ENCODE measurements at places on chromosomes 1 and 21.

DNA sequence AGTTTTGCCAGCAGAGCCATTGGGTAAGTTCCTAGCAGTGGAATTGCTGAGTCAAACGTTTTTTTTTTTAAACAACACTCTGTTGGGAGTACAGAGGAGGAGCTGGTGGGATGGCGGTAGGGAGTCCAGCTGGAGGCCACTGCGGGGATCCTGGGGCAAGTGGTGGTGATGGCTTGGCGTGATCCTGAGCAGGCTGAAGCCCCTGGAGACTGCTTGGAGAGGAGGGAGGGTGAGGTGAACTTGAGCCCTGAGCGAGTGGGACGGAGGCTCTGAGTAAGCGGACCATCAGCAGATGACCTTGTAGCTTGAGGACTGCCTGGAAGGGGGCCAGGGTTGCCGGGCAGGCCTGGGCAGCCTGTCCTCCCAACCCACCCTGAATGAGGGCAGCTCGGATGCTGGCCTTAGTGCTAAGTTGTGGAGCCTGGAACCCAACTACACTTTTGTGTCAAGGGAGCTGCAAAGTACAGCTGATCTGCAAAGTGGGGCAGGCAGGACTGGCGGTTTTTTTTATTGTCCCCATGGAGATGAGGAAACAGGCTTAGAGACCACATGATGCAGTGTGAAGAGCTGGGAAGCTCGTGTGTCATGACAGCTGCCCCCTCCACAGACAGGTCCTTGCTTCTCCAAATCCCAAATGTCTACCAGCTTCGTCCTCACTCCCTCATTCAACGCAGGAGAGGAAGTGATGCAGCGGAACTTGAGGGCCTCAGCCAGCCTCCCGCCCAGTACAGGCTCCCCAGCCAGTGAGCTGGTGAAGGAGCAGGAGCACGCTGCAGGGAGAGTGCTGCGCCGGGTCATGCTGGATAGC, 20.2 kb downstream of the MRPL37 start:
- DNase-seq = no peak

DNA sequence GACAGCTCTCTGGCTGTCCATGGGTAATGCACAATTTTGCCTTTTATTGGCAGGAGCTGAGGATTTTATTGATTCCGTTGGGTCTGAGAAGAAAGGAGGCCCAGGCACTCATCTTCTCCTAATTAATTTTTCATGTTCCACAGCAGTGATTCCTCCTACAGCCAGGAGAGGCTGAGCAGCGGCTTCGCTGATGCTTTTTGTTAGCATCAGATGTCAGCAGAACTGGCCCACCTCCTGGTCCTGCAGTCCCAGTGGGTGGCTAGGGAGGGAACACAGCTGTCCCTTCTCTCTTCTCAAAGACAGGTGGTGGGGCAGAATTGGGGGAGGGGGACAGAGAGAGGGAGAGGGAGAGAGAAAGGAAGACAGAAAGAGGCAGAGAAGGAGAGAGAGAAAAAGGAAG, 5.7 kb downstream of the MT1HL1 start:
- no peak for DNase-seq

- no peak for DNase-seq
Measured at GRCh38 chr1:244254467-244254866, 197.2 kb downstream of the ADSS2 start.

DNA sequence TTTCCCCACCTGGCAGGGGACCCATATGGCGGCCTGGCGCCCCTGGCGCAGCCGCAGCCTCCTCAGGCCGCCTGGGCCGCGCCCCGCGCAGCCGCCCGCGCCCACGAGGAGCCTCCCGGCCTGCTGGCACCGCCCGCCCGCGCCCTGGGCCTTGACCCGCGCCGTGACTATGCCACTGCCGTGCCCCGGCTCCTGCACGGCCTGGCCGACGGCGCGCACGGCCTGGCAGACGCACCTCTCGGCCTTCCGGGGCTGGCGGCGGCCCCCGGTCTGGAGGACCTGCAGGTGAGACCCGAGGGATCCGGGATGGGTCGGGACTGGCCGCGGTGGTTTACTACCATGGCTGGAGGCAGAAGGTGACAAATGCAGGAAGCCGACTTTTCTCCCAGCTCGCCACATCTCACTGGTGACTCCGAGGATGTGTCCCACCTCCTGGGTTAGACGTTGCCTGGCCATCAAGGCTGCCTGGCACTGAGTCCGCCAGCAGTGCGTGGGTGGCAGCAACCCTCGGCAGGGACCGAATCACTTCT, 1.1 kb downstream of the TFAP2E start:
- no peak for DNase-seq

DNA sequence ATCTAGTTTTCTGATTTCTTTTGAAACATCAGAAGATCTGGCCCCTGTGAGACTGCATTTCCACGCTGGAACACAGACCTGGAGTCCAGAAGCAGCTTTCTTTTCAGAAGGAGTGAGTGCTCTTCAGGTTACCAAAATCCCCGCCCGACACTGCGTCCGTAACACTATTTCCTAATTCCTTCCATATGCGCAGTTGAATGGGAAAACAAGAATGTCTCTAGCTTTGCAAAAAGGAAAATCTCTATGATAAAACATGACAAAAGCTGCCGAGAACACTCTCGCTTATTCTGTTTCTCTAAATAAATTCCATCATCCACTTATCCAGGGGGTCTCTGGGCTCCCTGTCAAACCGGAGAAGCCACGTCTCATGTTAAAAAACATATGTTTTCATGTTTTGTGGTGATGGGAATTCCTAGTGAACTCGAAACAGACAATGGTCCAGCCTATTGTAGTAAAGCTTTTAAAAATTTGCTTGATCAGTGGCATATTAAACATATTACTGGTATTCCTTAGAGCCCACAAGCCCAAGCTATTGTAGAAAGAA, 67.7 kb downstream of the PLD5 start:
- DNase-seq = no peak

DNA sequence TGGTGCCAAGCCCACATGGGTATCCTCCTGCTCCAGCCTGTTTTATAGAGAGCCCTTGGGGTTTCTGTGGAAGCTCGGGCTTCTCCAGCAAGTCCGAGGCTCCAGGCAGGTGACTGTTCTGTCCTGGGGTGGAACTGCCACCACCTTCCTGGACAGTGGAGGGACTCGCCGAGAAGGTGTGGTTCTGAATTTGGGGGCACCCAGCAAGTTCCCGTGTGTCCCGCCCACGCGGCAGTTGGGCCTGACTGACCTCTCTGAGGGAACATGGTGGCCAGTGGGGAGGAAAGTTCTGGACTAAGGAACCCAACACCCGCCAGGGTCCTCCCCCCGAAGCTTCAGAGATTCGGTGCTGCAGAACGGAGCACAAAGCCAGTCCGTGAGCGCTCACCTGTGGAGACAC, 158.1 kb upstream of the C1orf174 start:
- no peak for DNase-seq

DNA sequence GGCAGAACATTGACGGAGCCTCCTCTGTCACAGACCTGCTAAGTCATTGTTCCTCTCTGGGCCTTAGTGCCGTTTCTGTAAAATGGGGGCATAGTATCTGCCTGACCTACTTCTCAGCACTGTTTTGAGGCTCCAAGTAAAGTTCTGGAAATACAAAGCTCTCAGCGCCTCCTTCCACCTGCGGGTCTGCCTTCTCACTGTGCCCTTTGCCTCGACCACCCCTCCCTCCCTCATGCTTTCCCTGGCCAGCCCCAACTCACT, 15.4 kb upstream of the WASF2 start:
- no peak for DNase-seq

DNA sequence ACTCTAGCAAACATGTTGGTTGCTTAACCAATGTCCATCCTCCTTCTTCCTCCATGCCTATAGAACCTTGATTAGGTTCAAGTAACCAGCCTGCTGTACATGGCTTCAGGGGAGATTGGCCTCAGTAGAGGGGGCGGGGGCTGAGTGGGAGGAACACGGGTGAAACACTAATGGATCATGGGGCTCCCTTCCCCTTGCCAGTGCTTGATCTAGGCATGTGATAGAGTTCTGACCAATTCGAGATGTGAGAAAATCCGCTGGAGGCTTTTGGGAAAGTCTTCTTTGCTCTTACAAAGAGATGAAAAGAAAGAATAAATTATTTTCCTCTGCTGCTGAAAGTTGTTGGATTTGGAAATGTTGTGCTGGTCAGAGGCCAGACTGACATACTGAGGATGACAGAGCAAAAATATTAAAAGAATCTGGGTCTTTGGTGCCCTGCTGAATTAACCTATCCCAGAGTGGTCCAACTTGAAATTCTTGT, 5.2 kb upstream of the OTUD7B start:
- no peak for DNase-seq

- DNase-seq = no peak
Measured at GRCh38 chr1:237281481-237281880, 239.5 kb downstream of the RYR2 start.

- no peak for DNase-seq
Measured at GRCh38 chr1:69523461-69523860, 44.3 kb upstream of the LRRC7 start.

- no peak for DNase-seq
Measured at GRCh38 chr1:57348921-57349320, 74.9 kb downstream of the DAB1 start.
